ENCODE measurements at places on chromosomes 7 and 10. TPM values are rescaled to one million over a fixed set of nuclear protein-coding genes. Genes with fewer than 3 reads are reported as not detected.

The TAS2R38 gene
- total RNA-seq, result not detected

The CTAGE4 gene
- total RNA-seq, result 1.8 TPM

The DOCK1 gene
- not detected for total RNA-seq

The CDHR3 gene
- total RNA-seq, result 2.7 TPM

The KCP gene
- 0.12 TPM for total RNA-seq

The GSDME gene
- 1.8 TPM for total RNA-seq

DNA sequence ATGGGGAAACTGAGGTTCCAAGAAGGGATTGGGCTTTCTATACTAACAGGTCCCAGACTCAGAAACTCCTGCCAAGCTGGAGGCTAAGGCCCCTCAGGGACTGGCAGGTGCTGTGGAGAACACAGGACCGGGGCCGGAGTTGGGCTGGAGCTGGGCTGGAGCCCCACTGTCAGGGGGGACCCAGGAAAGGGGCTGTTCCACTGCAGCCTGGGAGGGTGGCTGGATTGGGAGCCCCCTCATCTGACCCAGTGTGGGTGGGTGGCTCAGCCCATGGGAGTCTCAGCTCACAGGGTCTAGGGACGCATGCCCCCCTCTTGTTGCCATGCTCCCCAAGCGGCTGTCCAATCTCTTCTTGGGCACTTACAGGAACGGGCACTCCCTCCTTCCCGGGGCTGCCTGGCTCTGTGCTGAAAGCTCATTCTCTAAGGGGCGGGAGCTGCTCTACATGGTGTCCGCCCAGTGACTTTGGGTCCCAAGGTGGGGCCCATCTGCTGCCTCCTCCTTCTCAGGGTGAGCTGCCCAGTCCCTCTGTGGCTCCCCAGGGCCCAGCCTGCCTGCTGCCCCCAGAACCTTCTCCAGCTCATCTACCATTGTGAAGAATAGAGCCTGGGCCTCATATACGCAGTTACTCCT lies 126.5 kb downstream of the MYL10 start:
- no peak for DNase-seq

GRCh38 chr10:89470628-89471027 lies 56.3 kb downstream of the IFIT5 start:
- DNase-seq, result no peak

DNA sequence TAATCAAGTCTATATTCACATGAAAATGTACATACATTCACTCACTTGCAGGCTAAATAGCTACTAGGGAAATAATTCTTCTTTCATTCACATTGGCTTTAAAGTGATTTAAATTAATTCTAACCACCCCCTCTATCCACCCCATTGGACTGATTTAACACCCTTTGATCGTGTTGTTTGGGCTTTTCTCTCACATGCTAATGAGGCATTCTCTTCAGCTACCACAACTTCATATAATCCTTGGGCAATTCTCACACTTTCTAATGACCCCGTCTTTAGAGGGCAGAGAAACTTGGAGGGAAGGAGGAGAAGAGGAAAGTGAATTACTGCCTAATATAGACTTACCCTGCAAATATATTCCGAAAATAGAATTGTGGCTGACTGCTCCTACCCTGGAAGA lies 24.6 kb downstream of the GRM3 start:
- no peak for DNase-seq

GRCh38 chr7:150939052-150939451 lies 39.1 kb downstream of the KCNH2 start:
- DNase-seq, result no peak

GRCh38 chr10:19816411-19817230 lies at the start of gene PLXDC2:
Gene PLXDC2 (plus strand): TSS chr10:19816432.
- DNase-seq, result no peak

- no peak for DNase-seq
These were observed 159.8 kb downstream of the CHN2 start for GRCh38 chr7:29354340-29354739.

DNA sequence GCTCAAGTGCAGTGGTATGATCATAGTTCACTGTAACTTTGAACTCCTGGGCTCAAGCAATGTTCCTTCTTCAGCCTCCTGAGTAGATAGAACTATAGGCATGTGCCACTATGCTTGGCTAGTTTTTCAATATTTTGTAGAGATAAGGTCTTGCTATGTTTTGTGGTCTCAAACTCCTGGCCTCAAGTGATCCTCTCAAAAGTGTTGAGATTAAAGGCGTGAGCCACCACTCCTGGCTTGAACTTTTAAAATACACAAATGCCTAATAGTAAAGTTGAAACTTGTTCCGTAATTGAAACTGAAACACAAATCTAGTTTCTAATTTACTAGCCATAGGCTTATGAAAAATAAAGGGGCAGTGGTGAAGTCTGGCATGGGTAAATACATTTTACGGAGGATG lies 65.7 kb downstream of the AP3M1 start:
- no peak for DNase-seq
